ENCODE measurements at places on chromosomes 11 and 22.
A peak's percentile ranks its signal among the peaks of the same experiment; 100 is the strongest.

DNA sequence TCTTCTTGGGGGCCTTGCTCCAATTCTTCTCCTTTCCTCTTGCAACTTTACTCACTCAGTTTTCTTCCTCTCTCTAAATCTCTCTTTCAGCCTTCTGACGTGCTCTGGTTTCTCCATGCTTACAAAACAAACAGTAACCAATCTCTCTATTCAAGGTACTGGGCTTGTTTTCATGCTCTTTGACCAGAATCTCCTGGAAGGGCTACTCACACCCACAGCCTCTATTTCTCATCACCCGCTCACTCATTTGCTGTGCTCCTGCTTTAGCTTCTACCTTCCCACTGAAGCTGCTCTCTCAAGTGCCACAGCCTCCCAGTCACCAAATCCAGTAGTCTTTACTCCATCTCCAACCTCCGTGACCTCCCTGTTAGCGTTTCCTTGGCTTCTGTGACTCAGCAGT lies 60.4 kb downstream of the SERGEF start:
- DNase-seq: no peak

GRCh38 chr11:87603887-87604286 lies 566.2 kb downstream of the TMEM135 start:
- DNase-seq: no peak

- DNase-seq: no peak
Observed at GRCh38 chr22:17217179-17217578, 2.1 kb downstream of the ADA2 start.

GRCh38 chr11:125382314-125382791 lies 113.7 kb downstream of the FEZ1 start:
- DNase-seq: peak; percentile 94

GRCh38 chr11:128670631-128671030 lies 23.2 kb upstream of the FLI1 start:
- no peak for DNase-seq

DNA sequence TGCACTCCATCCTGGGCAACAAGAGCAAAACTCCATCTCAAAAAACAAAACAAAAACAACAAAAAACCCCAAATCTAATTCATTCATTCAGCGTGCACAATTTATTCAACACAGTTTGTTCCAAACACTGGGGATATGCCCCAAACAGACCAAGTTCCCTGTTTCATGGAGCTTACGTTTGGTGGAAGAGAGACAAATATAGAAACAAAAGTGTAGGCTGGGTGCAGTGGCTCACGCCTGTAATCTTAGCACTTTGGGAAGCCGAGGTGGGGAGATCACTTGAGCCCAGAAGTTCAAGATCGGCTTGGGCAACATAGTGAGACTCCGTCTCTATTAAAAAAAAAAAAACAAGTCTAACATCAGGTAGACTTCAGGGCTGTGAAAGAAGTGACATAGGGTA lies 52.4 kb downstream of the PTPRJ start:
- DNase-seq: no peak

DNA sequence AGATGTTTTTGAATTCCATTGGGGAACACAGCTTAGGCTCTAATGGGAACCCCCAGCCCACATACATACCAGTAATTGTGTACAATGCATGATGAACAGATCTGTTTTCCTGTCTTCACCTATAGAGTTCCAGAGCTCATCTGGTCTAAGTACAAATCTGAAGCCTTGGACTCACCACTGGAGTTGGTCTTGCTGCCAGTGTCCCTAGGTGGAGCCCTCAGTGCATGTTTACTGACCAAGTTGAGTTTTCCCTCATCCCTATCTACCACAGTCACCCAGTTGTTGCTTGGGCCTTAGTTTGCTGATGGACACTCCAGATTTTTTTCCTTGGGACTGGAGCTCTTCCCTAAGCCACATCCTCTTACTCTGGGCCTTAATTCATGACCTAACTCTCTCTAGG lies 159.2 kb upstream of the DDI1 start:
- DNase-seq: no peak

DNA sequence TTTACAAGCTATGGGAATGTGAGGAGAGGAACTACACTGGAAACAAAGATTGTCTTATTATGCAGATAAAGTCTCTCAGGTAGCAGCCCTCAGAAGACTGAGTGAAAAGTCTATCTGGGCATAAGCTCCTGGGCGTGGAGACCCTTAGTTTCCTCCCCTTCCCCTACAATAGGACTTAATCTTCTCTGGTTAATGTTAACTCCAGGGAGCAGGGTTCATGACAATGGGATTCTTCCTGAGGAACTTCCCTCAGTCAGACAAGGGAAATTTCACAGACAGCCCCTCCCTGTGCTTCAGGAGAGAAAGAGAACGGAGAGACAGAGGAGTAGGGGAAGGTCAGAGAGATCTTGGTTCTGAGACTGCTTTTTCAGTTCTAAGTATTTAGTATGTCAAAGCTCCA lies 1428.6 kb downstream of the LRRC4C start:
- no peak for DNase-seq

DNA sequence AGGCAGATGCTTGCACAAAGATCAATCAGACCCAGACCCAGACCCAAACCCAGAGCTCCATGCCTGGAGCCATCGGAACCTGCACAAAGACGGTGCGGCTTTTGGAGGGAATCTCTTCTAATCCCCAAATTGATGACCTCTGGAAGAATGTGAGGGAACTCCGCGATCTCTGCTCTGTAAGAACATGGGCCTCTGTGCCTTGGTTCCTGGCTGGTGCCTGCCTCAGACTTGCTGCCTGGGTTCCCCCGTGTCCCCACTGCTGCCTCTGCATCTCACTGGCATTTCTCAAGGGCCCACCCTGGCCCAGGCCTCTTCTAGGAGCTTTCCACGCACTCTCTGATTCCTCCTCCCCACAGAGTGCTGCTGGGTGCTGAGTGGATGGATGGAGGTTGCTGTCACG lies 1044.4 kb downstream of the TBC1D22A start:
- DNase-seq: no peak

GRCh38 chr11:18036456-18036855 lies 9.6 kb downstream of the TPH1 start:
- DNase-seq: peak; percentile 71

DNA sequence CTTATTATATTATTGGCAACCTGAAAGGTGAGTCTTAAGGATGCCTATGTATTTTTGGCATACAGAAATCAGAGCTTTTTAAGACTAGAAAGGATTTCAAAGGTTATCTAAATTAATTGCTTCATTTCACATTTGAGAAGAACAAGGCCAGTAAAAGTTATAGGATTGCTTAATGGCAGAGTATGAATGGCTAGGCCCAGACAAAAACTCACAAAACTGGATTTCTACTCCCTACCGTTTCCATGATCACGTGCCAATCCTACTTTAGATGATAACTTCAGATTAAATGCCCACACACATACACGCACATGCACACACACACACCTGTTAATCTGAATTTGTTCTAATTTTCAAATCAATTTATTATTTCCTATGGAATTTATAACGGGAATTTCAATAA lies 1.8 kb upstream of the PDE3B start:
- DNase-seq: no peak

- no peak for DNase-seq
Observed at GRCh38 chr11:68684385-68685356, at the start of gene GAL. Gene GAL, plus strand, starts transcription at chr11:68684544. Its CDS starts 380 bp downstream, at chr11:68684924.

DNA sequence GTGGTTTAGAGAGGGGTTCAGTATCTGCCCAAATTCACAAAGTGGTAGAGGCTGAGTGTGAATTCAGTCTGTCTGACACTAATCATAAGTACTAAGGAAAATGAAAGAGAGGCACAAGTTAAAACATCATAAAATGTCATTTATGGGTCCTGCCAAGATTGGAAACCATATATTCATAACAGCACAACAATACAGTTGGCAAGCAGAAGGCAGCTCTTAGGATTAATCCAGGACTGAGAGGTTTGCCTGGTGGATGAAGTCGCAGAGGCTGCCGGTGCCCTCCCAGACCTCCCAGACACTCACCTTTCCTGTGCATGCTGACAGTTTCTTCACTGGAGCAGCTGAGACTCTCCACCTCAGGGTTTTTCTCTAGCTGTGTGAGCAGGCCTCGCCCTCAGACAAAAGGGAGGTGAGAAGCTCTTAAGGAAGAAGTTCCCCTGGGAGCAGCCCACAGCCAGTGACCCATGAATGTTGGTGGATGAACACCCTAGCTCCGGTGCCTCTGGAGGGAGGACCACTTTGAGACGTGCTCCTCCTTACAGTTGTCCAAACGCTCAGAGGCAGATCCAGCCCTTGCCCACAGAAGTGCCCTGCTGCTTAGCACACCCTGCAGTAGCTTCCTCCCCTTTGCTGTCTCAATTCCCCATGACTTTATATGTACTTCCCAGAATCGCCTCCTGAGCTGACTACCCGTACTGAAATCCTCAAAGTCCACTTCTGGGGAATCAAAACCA lies 43.7 kb downstream of the MAML2 start:
- no peak for DNase-seq

DNA sequence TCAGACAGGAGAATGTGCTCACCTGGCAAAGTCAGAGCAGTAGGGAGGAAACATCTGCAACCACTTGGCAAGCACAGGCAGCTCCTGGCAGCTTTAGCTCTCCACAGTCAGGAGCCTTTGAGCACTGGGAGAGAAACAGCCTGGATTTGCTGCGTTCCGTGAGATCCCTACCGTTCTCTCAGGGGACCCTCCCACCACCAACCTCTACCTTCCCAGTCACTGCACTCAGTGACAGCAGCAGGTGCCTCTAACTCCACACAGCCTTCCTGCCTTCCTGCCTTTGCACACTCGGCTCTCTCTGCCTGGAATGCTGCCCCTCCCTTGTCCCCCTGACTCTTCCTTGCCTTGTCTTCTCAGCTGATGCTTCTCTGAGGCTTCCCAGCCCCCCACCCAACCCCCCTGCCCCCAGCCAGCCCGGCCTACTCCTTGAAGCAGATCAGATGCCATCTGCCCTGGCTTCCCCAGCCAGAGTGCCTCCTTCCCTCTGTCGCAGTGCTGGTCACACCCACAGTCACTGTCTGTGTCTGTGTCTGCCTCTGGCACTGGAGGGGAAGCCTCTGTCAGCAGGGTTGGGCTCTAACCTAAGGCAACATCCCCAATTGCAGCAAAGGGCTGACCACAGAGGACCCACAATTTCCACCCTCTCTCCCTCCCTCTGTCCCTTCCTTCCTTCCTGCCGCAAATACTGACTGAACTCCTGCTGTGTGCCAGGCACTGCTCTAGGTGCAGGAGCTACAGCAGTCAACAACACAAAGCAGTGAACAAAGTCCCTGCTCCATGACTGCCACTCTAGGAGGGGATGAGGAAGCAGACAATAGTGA lies 14.9 kb upstream of the TSKU start:
- DNase-seq: peak; percentile 45

GRCh38 chr11:94550513-94550912 lies 6.8 kb downstream of the FUT4 start:
- no peak for DNase-seq

DNA sequence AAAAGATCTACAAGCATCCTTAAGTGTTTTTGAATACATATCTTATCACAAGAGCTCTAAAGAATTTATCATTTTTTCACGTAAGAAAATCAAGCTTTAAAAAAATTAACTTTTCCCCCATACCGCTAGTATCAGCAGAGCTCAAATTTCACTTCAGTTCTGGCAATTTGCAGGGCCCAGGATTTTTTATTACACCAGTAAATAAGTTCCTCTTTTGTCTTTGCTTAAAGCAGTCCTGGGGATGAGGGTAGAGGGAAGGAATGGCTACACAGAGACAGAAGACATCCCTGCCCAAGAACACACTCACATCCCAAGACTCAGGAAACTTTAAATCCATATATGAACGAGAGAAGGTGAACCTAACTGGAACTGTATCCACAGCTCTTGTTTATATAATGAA lies 22.6 kb upstream of the SORL1 start:
- DNase-seq: no peak

- DNase-seq: no peak
Observed at GRCh38 chr11:85495918-85496317, 131.2 kb downstream of the DLG2 start.

DNA sequence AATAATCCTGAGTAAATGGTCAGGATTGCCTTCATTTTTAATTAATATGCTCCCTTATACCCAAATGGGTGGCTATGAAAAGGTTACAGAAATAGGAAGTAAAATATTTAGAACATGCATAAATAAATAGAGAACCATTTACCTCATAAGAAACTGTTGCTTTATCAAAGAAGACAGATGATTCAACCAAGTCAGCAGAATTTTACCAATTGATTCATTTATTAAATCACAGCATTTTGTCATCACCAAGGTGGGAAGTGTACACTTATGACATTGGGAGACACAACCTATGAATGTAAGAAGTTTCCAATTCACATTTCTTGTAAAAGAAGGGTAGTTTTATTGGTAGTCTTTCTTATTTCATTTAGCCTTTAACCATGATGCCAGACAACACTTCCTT lies 870.3 kb upstream of the CHORDC1 start:
- no peak for DNase-seq

DNA sequence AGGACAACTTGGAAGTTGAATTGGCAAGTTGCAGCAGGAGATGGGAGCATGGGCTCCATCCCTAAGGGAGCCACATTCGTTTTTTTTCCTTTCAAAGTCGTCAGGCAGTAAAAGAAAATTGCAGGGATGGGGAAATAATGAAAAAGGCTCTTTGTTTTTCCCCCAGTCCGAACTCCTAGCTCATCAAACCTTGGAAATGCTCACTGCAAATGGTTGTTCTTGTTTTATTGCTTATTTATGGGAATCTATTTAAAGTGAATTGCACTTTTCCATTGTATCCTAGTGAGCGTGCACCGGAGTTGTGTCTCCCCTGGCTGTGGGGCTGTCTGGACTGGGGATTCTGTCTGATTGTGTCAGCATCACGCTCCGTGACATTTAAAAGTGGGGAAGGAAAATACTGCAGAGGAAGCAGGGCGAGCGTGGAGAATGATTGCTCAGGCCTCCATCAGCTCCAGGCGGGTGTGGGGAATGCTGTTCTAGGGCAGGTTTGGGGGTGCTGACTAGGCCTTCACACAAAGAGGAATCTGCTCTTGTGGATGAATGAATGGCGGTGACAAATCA lies 306.4 kb downstream of the KIRREL3 start:
- DNase-seq: no peak

- no peak for DNase-seq
Observed at GRCh38 chr11:43694477-43694876, 13.9 kb downstream of the HSD17B12 start.

DNA sequence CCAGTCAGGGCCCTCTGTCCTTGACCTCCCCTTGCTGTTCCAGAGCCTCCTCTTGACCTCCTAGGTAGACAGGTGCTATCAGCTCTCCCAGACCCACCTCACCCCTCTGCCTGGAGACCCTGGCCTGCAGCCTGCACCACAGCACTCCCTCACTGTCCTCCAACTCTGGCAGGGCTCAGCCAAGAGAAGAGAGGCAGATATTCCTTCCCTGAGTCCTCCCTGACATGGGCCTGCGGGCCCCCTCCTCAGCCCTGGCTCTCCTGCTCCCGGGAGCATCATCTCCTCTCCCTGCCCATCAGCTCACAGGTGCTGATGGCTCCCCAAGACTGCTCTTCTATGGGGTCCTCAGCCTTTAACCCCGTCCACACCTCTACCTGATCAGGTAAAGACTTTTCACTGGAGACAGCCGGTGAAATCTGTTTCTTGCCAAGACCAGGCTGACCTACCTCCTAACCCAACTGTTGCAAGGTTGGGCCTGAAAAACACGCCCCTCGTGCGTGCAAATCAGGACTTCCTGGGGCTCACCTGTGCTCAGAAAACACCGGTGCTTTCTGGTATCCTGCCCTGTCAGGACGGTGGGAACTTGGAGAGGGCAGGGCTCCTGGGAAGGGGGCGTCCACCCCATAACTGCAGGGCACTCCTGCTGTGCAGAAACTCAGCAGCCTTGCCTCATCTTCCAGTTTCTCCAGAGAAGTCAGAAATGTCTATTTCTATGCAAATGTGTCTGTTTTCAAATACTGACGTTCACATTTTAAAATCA lies 160.7 kb downstream of the SHANK2 start:
- DNase-seq: no peak

- no peak for DNase-seq
Observed at GRCh38 chr11:6225896-6226295, 8.5 kb downstream of the FHIP1B start.

- DNase-seq: no peak
Observed at GRCh38 chr22:32612834-32613233, 138.2 kb downstream of the FBXO7 start.
